ENCODE measurements at places on chromosomes 5 and 9.

DNA sequence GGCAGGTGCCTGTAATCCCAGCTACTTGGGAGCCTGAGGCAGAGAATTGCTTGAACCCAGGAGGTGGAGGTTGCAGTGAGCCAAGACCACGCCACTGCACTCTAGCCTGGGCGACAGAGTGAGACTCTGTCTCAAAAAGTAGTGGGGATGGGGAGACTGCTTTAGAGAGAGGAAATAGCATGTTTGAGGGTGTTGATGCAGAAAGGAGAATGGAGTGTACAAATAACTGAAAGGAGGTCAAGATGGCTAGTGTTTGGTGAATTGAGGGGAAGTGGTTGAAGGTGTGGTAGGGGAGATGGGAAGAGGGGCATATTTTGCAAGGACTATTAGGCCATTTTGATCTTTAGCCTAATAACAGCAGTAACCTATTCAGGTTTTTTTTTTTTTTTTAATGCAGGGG, 18.2 kb downstream of the TENT2 start:
- DNase-seq = no peak

DNA sequence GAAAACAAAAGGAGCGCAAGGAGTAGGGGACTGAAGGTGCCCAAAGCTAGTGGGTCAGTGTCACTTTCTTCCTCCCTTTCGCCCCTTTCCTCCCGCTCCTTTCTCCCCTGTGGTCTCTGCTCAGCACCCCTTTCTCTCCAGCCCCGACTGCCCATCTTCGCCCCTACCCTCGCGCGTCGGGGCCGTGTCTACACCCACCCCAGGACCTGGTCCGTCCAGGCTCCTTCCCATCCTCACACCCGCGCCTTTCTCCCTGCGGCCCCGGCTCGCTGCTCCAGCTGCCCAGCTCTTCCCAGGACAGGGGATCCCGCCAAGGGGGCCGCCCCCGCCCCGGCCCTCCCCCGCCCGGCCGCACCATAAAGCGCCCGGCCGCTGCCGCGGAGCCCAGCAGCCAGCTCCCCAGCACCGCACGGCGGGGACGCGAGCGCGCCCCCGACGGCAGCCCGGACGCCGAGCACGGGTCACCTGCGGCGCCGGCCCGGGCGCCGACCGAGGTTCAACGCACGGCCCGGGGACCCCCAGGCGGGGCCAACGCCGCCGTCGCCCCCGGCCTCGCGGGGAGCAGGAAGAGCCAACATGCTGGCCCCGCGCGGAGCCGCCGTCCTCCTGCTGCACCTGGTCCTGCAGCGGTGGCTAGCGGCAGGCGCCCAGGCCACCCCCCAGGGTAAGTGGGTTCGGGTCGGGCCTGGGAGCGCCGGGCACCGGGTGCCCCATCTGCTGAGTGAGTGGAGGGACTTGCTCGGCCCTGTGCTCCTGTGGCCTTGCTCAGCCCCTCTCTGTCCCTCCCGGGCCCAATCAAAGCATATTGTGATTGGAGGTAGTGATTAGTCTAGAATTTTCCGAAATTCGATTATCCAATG, at the start of gene THBS4:
Gene THBS4 (plus strand): TSS at position 387 of the 860 bp plus-strand sequence. CDS start 190 bp downstream, at position 577.
- DNase-seq = no peak

DNA sequence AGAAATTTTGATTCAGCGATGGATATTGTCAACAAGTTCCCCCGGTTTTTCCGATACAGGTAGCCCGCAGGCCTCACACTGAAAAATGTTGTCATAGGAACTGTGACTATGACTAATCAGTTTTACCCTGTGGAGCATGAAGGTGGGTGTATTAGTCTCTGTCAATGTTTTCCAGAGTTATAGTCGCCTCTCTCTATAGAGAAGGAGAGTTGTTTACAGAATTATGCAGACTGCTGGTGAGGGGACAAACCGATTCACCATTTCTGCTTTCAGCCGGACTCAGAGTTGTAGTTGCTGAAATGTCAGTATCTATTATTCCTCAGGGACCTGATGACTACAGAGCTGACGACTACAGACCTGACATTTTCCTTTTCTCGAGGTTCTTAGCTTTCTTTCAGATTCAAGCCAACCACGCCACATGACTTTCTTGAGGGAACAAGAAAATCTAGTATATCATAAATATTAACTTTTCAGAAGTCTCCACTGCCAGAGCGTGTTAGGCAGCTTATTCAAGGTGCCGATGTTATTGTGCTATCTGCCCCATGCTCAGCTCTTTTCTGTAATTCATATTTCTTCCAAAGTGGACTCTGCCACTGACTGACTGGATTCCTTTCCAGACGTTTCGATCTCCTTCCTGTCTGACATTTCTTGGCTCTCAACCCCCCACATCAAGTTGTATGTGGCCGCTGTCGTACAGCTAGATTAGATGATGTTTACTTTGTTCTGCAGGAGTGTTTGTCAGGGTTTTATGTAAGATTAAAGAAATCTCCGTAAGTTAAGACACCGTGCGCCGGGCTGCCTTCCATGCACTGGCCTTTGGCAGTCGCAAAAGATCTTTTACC, 178.1 kb downstream of the FGF1 start:
- no peak for DNase-seq

- DNase-seq = no peak
Measured at GRCh38 chr9:82791692-82792091, 271.2 kb downstream of the RASEF start.

DNA sequence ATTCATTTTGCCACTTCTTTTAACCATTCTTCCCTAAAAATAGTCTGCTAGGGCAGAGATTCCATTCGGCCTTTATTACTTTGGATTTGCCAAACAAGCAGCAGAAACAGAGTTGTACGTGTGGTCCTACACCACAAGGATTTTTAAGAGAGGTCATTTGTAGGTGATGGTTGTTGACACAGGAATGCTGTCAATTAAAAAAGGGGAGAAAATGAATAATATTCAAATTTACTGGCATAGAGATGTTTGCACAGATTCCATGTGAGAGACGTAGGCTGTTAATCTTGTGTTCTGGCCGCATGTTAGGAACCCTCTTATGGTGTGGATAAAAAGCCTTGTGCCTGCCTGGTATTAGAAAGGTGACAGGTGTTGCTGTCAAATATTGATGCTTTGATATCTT, 34.9 kb downstream of the TRIO start:
- DNase-seq = no peak

DNA sequence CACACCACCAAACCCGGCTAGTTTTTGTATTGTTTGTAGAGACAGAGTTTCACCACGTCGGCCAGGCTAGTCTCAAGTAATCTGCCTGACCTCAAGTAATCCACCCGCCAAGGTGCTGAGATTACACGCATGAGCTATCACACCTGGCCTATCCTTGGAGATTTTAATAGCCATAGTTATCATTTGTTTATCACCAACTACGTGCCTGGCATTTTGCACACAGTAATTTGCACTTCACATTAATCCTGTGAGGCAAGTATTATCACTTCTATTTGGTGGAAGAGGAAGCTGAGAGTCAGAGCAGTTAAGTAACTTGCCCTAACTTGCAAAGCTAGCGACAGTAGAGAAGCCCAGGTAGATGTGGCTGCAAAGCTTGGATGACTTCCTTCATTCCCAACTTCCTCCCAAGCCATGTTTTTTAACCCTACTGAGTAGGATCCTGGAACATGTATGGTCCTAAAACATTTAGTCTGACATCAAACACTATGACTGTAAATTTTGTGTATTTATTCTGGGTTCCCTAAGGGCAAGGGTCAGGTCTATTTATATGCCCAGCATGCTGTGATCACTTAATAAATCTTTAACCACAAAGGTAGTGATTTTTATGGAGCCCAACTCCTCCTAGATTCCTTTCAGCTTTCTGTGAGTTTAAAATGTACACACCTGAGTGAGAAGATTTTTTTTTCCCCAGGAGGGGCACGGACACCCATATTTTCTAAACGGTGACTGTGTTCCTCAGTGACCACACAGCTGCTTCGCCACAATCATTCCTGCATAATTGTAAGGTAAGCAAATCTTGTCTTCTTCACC, 100.2 kb upstream of the RAI14 start:
- DNase-seq = no peak

- no peak for DNase-seq
Measured at GRCh38 chr5:53614376-53614885, 54.0 kb downstream of the NDUFS4 start.

- no peak for DNase-seq
Measured at GRCh38 chr9:109922617-109923470, 142.8 kb downstream of the PALM2AKAP2 start.

- no peak for DNase-seq
Measured at GRCh38 chr9:84811072-84811750, 141.7 kb downstream of the NTRK2 start.

DNA sequence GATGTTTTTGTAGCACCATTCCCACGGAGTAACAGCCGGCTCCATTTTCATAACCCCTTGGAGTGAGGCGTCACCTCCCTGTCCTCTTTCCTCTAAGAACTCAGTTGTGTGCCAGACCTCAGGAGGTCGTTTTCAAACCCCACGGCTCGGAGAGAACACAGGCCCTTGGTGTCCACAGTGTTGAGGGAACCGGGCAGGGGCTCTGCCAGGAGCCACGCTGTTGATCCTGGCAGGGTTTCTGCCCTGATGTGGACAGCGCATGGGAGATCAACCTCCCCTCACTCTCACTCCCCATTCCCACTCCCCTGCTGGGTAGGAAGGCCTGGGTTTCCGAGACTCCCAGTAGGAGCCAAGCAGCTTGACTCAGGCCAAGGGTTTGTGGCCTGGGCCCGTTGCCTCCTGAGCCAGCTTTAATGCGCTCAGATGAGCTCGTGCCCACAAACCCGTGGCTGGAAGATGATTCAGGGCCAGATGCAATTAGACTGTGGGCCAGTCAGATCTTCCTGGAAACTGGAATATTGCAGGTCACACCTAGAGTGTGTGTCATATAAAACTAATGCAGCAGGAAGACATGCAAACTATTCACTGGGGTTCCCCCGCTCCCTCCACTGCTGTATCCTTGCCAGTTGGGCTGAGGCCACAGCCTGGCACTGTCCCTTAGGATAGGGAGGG, 133.4 kb downstream of the SLC12A2 start:
- DNase-seq = no peak

DNA sequence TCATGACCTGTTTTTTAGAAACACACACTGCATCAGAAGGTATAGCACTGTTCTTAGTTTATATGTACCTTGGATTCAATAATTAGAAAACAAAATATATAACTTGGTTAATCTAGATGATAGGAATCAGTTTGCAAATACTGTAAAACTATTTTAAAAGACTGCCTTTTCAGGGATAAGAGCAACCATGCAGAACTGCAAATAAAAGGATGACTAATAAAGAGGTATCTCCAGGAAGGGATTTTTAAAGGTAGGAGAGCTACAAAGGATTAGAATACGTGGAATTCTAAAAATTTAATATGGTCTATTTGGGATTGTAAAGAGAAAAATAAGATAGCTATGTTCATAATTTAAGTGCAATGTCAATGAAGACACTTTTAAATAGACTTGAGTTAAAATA, 9.4 kb downstream of the GABRA1 start:
- no peak for DNase-seq

DNA sequence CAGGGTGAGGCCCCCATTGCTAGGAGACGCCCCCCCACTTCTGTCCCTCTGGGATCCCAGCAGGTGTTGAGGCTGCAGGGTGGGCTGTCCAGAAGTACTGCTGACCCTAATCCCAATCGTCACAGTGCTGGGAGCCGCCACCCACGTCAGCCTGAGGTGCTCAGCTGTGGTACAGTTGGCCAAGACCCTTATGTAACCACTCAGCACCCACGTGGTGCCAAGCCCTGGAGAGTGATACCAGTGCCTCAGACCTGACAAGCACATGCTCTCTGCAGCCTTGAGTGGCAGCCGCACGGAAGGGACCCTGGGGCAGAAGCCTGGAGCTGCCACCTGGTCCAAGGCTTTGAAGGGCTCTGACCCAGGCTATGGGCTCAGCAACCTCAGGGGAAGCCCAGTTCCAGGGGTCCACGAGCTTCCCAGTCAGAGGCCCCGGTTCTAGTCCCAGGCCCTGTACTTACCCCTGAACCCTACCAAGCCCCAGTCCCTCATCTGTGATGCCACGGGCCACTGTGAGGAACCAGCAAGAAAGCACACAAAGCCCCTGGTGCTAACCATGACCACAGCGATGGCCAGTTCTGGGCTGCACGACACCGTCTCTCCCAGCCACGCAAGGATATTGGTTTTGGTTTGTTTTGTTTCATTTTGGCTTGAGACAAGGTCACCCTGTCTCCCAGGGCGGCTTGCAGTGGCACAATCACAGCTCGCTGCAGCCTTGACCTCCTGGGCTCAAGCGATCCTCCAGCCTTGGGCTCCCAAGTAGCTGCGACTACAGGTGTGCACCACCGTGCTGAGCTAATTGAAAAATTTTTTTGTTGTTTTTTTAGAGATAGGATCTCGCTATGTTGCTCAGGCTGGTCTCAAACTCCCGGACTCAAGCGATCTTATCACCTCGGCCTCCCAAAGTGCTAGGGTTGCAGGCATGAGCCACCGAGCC, 50.7 kb downstream of the DBH start:
- no peak for DNase-seq

DNA sequence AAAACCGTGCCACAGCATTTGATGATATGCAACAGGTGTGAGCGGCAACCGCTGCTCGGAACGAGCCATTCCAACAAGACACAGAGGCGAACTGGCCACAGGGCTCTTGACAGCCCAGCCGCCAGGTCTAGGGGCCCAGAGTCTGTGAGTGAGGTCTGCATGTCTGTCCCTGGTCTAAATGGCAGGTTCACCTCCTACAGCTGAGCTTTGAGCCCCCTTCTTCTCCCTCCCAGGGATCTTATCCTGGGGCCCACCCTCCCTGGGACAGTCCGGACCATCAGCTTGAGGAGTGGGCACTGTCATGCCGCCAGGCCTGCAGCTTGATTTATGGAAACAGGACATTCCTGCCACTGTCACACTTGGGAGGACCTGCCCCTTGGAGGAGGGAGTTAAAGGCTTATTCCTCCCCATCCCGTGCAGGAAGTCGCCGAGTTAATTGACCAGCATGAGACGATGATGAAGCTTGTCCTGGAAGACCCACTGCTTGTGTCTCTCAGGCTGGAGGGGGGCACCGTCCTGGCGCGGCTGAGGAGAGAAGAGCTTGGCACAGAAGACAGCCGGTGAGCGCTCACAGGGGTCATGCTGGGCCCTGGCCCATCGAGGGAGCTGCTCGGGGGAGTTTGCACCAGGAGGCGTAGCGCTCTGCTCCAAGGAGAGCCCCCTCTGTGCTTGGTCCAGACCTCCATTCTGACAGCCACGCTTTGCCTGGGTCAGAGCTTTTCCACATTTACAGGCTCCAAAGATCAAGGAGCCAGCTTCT, 35.5 kb upstream of the LRRC14B start:
- no peak for DNase-seq

DNA sequence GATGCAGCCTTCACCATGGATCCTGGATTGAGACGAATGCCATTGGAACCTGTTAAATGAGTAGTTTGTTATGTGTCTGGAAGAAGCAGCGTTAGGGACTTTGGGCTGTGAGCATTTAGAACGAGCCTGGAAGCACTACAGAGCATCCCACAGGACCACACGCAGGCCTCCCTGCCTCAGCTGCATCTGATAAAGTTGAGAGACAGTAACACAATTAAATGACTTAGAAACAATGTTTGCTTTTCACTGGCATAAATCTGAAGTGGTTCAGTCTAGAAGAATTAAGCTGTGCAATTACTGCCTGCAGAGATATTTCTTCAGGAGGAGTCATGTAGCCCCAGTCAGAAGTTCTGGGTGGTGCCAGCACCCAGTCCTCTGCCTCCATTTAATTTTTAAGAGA, 9.8 kb upstream of the TLX3 start:
- DNase-seq = no peak

GRCh38 chr9:17578911-17579793, at the start of gene SH3GL2:
Gene SH3GL2 (plus strand): TSS chr9:17579066.
- DNase-seq = no peak

- no peak for DNase-seq
Measured at GRCh38 chr5:175385691-175386362, 58.2 kb downstream of the DRD1 start.

Measured in CMK (cell line).